ENCODE measurements at places on chromosomes 1 and 21.

DNA sequence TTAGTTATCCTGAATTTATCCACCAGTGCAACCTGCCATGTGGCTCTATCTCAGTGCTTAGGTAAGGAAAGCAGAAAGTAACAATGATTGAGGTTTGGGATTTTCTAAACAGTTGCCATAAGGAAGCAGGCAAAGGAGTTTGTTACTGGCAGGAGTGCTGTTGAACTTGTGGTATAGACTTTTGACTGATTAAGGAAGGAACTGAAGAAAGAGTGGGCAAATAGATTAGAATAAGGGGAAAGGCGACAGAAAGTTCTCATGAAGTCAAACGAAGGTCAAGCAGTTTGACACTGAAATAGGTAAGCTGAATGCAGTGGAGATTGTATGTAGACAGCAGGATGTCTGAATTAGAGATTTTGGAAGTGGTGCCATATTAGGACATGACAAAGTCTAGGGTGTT is 24.2 kb upstream of the CR2 start:
- no peak for DNase-seq

DNA sequence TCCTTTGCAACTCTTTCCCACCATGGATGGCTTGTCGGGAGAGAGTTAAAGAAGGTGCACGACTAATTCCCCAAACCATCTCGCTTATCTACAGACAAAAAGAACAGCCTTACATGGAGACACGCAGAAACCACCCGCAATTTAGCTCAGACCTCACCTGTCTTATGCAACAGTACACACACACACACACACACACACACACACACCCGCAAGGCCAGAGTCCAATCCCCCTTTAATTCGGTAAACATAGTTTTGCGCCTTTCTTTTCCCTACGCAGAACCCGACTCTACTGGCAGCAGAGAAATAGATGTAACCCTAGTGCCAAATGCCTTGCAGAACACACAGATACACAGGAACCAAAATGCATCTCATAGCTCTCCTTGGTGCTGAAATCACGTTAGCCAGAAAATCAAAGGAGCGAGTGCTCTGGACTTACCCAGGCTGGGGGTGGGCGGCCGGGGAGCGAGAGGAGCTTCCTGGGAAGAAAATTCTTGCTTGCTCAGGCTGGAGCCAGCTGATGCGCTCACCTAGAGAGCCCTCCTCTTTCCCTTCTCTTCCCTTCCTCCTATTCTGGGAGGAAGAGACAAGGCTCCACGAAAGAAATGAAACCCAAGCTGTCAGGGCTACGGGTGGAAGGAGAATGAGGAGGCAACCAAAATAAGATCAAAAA is 470 bp downstream of the TNR start:
- DNase-seq: no peak

DNA sequence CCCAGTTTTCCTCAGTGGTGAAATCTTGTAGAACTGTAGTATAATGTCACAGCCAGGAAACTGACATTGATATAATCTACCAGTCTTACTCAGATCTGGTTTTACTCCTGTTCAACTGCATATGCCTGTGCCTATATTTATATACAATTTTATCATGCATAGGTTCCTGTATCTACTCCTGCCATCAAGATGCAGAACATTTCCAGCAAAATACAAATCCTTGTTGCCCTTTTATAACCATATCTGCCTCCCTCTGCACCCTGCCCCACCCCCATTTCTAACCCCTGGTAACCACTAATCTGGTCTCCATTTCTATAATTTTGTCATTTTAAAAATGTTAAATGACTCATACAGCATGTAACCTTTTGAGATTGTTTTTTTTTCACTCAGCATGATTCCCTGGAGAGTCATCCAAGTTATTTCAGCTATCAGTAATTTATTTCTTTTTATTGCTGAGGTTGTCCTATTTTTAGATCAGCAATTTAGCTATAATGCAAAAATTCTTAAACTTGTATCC is 8.1 kb downstream of the UTP25 start:
- DNase-seq: no peak

DNA sequence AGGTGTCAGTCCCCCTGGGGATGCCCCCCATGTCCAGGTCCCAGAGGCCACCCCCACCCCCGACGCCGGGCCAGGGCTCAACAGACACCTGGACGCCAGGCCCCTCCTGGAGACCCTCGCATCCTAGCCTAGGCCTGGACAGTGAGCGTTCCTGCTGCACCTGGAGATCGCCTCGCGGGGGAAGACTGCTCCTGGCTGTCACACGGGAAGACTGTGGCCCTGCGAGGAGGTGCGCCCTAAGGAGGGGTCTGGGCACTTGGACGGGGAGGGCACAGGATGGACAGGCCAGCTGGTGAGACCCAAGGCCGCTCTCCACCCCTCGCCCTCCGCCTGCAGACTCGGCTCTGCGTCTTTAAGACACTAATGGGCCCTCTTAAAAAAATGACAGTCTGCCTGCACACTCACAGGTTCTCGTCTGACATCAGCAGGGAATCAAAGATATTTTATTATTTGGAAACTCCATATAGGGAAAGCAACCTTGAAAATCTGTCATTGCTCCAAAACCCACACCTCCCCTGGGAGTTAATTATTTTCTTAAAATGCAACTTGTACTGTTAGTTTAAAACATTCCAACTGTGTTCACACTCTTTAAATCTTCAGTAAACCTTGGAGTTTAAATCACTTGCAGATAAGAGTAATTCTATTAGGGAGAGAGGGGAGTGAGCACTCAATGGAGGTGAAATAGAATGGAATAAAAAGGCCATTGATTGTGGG is 45.6 kb upstream of the ACTRT2 start:
- DNase-seq: no peak

DNA sequence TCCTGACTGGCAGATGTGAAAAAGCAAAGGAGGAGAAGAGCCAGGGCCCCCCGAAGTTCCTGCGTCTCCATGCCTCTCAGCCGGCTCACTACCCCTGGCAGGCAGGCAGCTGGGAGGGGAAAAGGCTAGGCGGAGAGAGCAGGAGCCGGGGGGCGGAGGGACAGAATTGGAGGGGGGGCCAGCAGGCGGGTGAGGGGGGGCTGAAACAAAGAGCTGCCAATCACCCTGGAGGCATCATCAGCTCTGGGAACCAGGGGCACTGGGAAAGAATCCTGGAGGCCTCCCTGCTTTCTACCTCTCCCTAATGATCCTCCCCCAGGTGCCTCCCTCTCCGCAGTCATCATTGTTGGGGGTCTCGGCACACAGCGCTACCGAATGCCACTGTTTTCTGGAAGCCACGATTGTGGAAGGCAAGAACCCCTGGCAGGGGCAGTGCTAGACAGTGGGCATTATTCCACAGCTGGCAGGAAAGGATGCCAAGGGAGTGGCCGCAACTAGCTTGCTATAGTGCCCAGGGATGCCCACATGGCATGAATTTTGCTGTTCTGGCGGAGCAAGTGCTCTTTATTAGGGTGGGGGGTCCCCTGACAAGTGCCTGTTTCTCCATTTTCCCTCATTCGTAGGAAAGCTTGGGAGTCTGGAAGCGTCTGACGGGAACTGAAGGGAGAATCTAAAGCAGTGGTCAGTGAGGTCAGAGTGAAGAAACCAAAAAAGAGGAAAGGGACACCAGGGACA is at the start of gene THBS3:
THBS3 (minus strand) TSS at position 92 of the 735 bp plus-strand sequence; CDS start at position 71, 21 bp downstream.
- no peak for DNase-seq

DNA sequence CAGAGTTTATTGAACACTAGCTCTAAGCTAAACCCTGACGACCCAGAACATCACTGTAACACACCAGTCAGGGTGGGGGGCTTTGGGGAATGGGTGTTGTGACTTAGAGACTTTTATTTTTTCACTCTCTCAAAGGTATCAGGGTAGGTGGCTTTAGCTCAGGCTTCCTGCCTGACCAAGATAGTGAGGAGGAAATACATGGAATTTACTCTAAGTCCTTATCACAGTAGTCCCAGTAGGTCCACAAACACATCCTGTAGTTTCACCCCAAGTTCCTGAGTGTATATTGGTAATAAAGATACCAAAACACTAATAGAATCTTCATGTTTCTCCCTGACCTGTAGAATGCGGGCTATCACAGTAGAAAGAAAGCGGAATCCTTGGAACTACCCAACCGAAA is 15.1 kb downstream of the GJA5 start:
- no peak for DNase-seq

- DNase-seq: no peak
These were observed 11.7 kb downstream of the PKN2 start for GRCh38 chr1:88695781-88696180.

DNA sequence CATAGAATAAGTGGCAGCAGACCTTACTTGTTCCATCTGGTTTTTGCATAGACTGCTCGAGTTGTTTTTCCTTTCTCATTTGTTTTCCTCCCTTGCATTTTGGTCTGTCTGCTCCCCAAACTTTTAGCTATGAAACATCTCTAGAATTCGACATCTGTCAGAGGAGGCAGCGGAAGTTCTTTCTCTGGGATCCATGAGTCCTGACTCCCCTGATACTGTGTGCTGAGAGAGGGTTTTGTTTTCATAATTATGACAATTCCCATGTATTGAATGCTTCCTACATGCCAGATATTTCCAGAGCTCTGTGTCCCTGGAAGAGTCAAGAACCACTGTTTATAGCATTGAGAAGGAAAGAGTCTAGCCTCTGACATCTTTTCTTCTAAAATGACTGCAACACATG is 172.6 kb downstream of the KIF26B start:
- DNase-seq: no peak

GRCh38 chr1:64343823-64344190 is 126.1 kb upstream of the CACHD1 start:
- no peak for DNase-seq

DNA sequence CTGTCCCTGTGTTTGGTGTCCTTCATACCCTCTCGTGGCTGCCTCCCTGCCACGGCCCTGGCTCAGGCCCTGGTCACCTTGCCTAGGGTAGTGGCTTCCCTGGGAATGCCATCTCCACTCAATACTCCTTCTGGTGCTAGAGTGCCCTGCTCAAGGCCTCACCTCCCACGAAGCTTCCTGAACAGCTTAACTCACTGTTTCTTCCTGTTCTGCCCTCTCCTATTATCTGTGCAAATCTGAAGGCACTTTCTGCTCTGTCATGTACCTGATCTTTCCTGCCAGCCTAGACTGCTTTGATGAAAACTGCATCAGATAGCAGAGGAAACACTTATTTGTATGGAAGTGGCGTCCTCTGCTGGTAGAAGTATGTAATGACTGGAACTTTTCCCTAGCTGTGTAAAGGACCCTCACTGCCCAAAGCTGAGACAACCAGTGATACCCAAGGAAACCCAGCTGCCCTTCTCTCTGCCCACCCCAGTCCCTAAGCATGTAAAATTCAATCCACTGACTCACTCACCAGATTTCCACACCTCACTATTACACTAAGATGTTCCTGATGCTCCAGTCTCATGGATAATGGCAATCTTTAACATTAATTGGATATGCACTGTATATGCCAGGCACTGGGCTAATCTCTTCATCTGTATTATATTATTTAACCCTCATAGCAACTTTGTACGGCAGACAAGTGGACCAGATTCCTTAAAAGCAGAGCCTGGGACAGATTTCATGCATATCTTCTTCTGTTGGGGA is 36.2 kb upstream of the BTG2 start:
- peak; percentile 78 for DNase-seq

DNA sequence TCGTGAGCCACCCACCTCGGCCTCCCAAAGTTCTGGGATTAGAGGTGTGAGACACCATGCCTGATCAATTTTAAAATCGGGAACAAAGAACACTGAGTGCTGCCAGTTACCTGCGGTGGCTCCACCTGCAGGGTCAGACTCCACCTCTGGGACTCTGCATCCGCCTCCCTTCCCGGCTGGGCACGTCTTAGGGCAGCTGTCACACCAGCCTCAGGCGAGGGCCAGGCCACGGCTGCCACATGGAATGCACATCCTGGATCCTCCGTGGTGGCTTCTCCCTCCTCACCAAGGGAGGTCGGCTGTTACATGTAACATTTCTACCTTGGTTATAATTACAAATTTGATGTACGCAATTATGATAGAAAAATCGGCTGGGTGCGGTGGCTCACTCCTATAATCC is 5.9 kb upstream of the MXRA8 start:
- DNase-seq: no peak

DNA sequence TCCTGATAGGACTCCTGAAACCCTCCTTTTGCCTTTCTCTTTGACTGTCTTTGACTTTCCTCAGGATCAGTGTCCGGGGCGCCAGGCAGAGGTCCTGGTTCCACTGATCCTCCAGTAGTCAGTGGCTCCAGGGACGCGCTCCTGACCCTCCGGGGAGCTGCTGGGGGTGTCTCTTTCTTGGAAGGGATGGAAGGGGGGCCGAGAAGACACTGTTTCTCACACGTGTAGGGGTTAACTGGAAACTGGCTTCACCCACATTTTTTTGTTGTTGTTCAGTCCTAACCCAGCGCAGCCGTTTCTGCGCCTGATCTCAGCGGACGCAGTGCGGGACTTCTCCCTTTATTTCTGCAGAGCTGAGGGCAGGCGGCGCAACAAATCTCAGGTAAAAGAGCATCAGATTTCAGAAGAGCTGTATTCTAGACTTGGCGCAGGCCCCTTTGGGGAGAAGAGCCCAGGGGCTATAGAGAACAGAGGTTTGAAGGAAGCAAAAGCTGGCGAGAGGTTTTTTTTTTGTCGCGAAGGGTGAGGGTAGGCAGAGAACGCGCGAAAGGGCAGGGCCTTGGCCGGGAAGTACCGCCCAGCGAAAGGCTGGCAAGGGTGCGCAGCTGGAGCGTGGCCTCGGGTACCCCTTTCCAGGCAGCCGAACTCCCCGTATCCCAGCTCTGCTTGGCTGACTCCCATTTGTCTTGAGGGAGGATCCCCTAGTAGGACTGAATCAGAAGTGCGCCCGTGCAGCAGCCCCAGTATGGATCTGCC is 4.3 kb upstream of the LHX9 start:
- no peak for DNase-seq

GRCh38 chr1:15899266-15899665 is 51.8 kb downstream of the SPEN start:
- no peak for DNase-seq

DNA sequence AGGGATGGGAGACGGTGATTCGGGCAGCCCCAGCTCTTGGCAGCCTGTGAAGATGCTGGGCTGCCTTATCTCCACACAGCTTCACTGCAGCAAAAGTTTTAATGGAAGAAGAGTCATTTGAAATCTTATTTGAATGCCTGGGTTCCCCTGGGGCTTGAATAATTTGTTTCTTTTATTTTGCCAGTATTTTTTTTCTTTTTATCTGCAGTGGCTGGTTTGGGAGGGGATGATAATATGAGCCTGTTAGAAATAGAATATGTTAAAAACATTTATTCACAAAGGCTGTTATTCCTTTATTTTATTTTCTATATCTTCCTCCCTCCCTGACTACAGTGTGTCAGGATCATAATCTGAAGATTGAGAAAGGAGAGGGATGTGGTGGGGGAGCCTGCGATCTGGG is 103.4 kb downstream of the ARHGEF10L start:
- no peak for DNase-seq

Data from central memory CD4-positive, alpha-beta T cell (primary cell).